Aorta (tissue), 5 donors: ENCODE measurements at places on chromosomes 13 and 19.

GRCh38 chr19:51467864-51468544 is 9.8 kb upstream of the SIGLEC8 start:
- DNase-seq = no peak

DNA sequence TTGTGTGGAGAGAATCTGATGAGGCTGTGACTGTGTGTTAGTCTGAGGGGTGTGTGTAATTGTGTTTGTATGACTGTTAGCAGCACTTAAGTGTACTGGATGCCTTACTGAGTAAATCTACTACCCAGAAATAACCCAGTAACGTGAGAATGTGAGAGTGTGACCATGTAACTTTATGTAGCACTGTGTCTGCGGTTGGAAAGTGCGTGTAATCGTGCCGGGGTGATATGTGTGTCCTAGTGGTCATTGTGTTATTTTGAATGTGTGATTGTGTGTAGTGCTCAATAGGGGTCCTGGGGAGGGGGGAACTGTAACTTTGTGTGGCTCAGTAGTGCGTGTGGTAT is 550 bp downstream of the ZNF383 start:
- DNase-seq = no peak

DNA sequence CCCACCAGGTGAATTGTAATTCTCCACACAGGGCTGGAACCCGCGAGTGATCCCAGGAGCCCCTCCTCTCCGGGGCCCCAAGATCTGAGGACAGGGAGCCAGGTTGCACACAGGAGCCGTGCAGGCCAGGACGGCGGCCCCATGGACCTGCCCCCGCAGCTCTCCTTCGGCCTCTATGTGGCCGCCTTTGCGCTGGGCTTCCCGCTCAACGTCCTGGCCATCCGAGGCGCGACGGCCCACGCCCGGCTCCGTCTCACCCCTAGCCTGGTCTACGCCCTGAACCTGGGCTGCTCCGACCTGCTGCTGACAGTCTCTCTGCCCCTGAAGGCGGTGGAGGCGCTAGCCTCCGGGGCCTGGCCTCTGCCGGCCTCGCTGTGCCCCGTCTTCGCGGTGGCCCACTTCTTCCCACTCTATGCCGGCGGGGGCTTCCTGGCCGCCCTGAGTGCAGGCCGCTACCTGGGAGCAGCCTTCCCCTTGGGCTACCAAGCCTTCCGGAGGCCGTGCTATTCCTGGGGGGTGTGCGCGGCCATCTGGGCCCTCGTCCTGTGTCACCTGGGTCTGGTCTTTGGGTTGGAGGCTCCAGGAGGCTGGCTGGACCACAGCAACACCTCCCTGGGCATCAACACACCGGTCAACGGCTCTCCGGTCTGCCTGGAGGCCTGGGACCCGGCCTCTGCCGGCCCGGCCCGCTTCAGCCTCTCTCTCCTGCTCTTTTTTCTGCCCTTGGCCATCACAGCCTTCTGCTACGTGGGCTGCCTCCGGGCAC is 3.9 kb downstream of the FFAR1 start:
- DNase-seq = peak; percentile 64

DNA sequence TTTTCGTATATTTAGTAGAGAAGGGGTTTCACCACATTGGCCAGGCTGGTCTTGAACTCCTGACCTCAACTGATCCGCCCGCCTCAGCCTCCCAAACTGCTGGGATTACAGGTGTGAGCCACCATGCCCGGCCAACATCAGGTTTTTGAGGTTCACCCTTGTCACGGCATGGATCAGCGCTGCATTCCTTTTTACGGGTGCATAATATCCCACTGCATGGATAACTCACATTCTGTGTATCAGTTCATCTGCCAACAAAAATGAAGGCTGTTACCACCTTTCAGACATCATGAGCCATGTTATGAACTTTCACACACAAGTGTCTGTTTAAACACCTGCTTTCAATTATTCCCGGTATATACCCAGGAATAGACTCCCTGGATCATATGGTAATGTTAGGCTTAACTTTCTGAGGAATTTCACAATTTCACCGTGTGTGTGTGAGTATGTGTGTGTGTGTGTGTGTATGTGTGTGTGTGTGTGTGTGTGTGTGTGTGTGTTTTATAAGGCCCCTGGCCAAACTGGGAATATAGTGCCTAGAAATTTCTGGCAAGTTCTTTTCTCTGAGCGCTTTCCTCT is 52.2 kb downstream of the AP1M1 start:
- no peak for DNase-seq

GRCh38 chr13:111485491-111486250 is 165.2 kb downstream of the TEX29 start:
- DNase-seq = no peak

GRCh38 chr19:2865334-2866100 is 1.6 kb upstream of the ZNF556 start:
- no peak for DNase-seq

- no peak for DNase-seq
Measured at GRCh38 chr19:38273499-38273898, 9.1 kb downstream of the SPINT2 start.

DNA sequence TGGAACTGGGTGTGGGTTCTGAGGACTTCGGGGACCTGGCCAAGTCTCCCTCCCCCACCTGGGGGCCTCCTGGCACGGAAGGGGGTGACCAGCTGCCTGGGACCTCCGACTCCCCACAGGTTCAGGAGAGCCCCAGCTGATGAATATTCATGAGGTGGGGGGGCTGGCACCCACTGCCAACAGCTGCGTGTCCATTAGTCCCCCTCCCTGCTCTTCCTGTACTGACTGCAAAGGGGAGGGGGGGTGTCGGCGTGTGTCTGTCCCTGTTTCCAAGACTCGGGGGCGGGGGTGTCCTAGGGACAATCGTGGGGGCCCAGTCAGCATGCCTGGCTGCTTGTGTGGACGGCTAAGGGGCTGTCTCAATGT is 10.6 kb upstream of the NFIX start:
- DNase-seq = no peak

DNA sequence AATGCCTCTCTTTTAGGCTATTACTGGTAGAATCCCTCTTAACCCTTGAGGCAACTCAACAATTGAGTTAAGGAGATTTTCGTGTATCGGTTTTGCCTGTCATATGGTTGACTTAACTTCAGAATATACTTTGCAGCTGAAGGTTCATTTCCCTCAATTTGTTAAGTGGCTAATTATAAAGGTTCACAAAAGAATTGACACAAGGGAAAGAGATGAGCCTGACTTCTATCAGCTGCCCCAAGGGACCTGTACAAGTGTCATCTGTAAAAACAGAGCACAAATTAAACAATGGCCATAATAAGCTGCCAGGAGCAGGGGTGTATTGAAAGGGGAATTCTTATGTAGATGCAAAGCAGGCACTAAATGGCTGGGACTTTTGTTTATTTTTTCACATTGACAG is 334.8 kb upstream of the OBI1 start:
- no peak for DNase-seq

DNA sequence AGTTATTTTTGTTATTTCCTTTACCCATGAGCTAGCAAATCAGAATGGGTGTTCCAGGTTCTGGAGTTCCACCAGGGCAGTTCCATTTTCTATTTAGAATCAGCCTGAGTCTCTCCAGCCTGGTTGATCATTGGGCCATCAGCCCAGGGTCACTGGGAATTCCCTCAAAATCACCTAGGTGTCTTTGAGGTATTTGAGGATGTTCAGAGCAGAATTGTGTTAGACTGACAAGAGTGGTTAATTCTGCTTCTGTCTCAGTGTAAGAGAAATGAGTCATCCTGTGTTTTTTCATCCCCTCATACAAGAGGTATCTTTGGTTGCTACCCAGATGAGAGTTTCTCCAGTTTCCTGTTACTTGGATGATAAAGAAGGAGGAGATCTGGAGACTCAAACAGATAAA is 11.7 kb downstream of the ZNF66 start:
- DNase-seq = no peak

- DNase-seq = peak; percentile 9
Measured at GRCh38 chr19:33441828-33442227, 68.3 kb downstream of the CEBPG start.

DNA sequence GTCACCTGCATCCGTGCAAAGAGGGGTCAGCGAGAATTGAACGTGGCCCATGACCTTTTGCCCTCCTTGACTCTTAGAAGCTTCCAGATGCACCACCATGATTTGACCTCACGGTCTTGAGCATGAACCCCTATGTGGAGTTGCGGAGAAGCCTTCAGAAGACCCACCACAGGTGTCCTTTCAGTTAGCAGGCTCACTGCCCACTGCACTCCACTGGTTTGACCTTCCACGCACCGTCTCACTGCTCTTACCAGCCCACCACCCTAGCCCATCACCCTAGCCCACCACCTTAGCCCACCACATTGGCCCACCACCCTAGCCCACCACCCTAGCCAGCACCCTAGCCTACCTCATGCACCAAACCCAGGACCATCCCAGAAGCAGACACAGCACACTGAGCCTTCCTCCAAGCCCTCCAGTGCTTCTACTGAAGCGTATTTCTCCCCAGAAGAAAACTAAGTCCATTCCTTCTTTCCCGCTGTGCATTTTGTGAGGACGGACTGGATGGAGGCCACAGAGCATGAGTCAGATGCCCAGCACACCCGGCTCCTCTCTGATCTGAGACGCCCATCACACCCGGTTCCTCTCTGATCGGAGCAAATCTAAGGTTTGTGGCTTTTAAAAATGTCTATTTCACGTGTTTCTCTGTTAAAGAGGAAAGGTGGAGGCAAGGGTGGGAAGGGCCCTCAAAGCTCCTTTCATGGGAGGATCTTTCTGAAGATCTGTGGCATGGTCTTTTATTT is 45.8 kb downstream of the SOX1 start:
- DNase-seq = peak; percentile 55

DNA sequence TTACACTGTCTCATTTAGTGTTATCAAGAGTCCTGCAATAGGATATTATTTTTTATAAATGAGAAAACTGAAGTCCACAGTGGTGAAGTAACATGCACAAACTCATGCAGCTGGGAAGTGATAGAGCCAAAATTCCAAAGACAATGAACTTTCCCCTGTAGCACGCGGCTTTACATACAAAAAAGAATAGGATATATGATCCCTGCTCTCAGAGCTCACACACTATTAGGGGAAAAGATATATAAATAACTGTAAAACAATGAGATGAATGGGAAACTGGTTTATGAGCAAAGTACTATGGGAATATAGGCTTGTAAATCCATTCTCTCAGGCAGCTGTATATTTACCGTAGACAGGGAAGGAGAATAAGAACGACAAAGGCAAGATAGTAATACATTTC is 39.7 kb downstream of the THSD1 start:
- no peak for DNase-seq

DNA sequence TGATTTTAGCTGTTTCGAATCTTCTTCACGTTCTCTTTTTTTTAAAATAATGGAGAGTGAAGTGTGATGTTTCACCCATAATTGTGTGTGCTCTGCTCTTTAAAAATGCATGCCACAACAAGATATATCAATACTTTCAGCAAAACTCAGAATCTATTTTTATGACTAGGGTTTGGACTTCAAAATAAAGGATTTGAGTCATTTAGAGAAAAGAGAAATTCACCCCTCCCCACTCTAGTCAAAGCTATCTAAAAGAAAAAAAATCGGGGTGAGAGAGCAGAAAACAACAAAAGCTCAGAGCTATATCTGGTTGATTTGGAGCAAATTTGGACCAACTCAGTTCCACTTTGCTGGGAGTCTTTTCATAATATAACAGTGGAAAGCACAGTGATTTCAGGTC is 244.5 kb downstream of the DNAJC15 start:
- DNase-seq = no peak

GRCh38 chr19:8333767-8334457 is 9.2 kb downstream of the KANK3 start:
- DNase-seq = no peak

GRCh38 chr13:71090990-71091389 is 776.0 kb downstream of the DACH1 start:
- no peak for DNase-seq

- no peak for DNase-seq
Measured at GRCh38 chr19:54297759-54298305, 15.1 kb downstream of the LILRA5 start.

DNA sequence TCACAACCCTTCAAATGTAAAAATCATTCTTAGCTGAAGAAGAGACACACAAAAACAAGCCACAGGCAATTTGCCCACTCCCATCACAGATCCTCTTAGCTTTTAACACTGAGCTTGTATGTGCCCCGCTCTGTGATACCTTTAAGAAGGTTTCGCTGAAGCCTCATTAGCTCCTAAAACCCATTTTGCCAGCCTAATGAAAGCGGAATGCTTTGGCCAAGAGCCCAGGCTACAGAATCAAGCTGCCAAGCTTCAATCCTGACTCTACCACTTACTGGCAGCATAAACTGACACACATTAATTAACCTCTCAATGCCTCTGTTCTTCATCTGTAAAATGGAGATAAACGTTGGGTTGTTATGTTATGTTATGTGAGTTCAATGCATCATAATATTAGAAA is 10.5 kb downstream of the ZNF112 start:
- no peak for DNase-seq

DNA sequence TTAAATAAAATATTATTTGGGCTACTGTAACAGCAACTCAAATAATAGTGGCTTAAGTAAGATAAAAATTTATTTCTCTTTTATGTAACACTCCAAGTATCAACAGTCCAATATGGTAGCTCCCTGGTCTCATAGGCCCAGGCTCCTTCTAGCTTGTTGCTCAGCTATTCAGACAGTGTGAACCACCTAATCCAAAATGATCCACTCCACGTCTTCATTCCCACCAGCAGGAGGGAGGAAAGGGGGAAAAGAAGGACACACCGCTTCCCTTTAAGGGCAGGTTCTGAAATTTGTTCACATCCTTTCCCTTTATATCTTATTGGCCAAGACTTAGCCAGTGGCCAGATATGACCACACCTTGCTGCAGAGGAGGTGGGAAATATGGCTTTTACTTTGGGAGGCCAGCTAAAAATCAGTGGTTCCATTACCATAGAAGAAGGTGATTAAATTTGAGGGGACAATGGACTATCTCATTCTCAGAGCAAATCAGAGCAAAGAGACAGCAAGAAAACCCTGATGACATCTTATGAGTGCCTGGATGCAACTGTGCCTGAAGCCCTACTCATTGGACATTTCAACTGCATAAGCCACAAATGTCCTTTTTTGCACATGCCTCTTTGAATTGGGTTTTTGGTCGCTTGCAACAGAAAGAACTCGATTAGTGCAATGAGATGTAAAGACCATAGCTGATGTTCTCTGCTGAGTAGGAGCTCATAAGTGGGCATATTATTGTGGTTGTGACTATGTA is 7.0 kb upstream of the EPOR start:
- DNase-seq = no peak

GRCh38 chr13:48559638-48560320 is 26.9 kb upstream of the RCBTB2 start:
- DNase-seq = no peak

DNA sequence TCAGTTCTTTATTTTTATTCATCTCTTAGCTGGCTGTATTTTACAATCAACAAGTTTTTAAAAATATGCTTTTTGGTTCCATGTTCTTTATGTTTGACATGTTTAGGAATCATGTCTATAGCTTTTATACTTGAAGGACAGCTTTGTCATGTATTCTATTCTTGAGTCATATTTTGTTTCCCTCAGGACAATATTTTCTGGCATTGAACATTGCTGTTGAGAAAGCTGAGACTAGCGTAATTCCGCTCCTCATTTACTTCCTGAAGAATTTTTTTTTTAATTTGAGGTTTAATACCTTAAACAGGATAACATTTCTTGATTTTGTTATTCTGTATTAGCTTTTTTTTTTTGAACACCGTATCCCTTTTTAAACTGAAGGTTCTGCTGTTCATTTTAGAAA is 53.2 kb downstream of the RB1 start:
- DNase-seq = no peak
